ENCODE measurements at places on chromosomes 5 and 9.

DNA sequence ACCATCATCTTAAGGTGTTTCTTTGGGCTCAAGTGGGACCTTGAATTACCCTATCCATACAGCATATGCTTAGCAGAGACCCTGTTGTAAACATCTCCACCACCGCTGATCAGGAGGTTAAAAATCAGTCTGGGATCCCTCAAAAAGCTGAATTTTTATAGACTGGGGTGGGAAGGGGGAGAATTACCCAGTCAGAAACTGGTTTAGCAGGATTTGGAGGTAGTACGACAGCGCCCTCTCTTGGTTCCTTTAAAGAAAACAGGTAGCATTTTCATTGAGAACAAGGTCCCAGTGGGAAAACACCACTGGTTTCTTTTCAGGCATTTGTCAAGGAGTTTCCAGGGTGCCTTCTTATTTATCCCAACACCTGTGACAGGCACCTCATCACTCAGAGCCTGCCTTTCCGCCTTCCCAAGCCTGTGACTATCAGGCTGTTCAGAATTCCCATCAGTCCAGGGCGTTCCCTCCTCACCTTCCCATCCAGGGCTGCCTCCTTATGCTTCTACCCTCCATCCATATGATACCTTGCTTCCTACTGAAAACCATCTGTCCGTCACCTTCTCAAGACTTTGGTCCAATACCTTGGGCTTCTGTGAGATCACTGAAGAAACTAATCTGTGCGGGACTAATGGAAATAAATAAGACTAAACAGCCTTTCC, 203.8 kb upstream of the RAI14 start:
- DNase-seq = no peak

DNA sequence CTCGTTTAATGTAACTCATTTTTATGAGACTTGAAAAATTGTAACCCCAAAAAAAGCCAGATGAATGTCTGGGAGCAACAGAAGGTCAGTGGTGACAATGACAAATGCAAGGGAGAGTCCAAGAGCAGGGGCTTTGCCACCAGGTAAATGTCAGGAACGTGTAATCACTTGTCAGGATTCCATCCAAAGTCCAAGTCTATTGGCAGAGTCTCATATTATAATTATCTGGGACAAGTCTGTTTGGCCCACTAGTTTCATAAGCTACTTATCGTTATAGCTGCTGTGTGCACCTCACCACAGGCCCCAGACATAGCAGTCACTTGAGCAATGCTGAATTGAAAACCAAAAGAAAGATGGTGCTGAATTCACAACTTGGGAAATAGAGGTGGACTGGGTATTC, 180.8 kb downstream of the DNAH5 start:
- no peak for DNase-seq

GRCh38 chr5:180670586-180671359, 21.4 kb upstream of the FLT4 start:
- peak; percentile 55 for DNase-seq

- DNase-seq = no peak
Observed at GRCh38 chr5:35789732-35790456, 66.8 kb upstream of the IL7R start.

DNA sequence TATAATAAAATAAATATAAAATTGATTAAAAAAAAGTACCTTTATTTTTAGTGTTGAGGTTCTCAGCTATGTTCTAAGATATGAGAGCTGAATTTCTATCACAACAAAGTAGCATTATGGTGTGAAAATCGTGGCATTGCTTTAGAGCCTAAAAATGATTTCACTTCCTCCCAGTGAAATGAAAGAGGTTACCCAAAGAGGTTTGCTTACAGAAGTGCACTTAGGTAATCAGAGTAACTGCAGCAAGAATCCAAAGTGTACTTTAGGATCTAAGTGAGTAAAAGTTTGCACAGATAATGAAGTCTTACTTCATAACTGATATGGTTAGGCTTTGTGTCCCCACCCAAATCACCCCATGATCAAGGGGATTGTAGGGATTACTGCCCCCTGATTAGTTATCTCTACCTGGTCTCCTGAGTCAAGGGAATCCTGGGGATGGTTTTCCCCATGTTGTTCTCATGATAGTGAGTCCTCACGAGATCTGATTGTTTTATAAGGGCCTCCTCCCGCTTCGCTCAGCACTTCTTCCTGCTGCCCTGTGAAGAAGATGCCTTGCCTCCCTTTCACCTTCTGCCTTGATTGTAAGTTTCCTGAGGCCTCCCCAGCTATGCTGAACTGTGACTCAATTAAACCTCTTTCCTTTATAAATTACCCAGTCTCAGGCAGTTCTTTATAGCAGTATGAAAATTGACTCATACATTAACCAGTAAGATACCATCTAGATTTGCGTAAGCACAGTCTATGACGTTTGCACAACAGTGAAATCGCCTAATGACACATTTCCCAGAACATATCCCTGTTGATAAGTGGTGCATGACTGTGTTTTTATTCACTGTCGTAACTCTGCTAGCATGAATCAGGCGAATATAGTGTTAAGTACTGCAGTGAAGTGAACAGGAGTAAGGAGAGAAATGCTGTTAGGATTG, 40.3 kb upstream of the LRRC70 start:
- DNase-seq = peak; percentile 53

- DNase-seq = no peak
Observed at GRCh38 chr5:172052450-172053236, 46.2 kb upstream of the FBXW11 start.

- no peak for DNase-seq
Observed at GRCh38 chr5:73814233-73814846, 188.3 kb downstream of the ARHGEF28 start.

GRCh38 chr9:109901201-109901600, 121.2 kb downstream of the PALM2AKAP2 start:
- no peak for DNase-seq

DNA sequence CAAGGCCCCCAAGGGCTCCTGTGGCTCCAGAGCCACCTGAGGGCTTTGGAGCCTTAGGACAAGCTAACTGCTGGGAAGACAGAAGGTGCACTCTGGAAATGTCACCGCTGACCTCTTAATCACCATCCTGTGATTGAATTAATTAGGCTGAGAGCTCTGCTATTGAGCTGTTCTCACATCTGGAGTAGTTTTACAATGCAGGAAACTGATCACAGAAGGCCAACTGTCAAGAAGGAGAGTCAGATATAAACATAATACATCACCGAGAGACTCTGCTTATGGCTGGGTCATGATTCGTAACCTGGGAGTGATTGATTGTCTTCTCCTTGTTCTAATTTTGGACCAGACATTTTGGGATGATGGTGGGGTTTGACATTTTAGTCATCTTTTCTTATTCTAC, 226.1 kb downstream of the SLIT3 start:
- no peak for DNase-seq

GRCh38 chr5:11084111-11084510, 323.1 kb upstream of the DAP start:
- DNase-seq = no peak
